ENCODE measurements at places on chromosomes 16 and 17.
A peak's percentile ranks its signal among the peaks of the same experiment; 100 is the strongest.

- DNase-seq, result no peak
These were observed at the start of gene CHRNB1 for GRCh38 chr17:7444682-7445618. Gene CHRNB1, plus strand, starts transcription at chr17:7445061. Its CDS starts 67 bp downstream, at chr17:7445128.

GRCh38 chr16:12366313-12366712 lies 389.8 kb downstream of the SNX29 start:
- DNase-seq, result no peak

GRCh38 chr16:67260426-67261063 lies 11.8 kb downstream of the SLC9A5 start:
- peak; percentile 27 for DNase-seq

DNA sequence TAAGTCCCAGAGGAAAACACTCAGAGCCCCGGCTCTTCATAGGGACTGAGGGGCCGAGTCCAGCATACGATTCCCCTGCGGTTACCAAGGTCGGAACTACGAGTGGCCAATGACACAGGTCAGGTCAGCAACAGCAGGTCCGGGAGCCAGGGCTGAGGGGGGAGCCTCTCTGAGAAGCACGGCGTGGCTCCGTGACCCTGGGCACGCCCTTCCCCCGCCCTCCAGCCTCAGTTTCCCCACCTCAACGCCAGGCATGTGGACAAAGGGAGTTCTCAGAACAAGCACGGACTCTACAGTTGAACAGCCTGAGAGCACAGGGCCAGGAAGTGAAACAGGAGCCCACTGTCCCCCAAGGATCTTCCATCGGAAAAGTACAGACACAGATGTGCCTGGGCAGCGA lies 25.6 kb downstream of the TPSD1 start:
- no peak for DNase-seq

DNA sequence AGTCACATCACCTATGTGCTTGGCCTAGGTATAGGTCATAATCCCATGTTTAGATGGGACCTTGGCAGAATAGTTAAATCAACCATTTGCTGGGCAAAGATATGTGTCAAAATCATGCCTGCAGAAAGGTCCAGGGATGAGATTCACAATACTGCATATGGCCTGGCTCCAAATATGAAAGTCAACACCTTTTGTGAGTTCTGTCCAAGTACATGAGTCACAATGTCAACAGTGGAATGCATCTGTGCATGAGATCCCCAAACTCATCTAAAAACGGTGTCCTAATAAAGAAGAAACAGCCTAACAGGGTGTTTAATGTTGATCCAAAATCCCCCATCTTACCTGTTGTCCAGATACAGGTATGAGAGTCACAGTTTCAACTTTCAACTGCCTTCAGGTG lies 1847.5 kb downstream of the TP53TG3F start:
- DNase-seq, result no peak

DNA sequence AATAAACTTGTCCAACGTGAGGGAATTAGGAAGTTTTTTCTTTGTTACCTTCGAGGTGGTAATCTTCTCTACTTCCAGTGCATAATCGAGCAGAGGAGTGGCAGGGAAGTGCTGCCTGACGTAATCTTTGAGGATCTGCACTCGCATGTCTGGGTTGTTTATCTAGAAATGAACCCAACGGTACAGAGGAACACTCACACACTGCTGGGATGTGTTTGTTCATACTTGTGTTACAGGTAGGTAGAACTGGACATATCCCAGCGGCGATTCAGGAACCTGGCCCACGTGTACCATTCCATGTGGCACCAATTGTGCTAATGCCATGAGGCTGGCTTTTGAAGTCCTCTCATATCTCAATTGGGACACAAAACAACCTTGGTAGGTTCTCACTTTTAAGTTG lies 4.2 kb upstream of the KLHL11 start:
- no peak for DNase-seq

DNA sequence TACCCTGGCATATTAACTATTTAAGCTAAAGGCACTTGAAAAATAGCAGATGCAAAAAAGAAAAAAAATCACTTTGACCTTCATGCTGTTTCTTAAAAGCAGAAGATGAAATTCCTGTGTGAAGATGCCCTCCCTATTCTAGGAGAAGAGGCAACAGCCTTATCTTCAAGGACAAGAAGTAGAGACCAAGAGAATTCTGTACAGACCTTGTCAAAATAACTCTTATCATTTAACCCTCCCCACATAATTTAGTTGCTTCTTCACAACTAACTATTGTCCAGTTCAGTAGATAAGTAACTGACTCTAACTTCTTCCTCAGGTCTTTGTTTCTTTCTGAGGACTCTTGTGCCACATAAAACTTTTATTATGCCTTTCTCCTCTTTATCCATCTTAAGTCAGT lies 72.0 kb upstream of the MARCHF10 start:
- DNase-seq, result no peak

DNA sequence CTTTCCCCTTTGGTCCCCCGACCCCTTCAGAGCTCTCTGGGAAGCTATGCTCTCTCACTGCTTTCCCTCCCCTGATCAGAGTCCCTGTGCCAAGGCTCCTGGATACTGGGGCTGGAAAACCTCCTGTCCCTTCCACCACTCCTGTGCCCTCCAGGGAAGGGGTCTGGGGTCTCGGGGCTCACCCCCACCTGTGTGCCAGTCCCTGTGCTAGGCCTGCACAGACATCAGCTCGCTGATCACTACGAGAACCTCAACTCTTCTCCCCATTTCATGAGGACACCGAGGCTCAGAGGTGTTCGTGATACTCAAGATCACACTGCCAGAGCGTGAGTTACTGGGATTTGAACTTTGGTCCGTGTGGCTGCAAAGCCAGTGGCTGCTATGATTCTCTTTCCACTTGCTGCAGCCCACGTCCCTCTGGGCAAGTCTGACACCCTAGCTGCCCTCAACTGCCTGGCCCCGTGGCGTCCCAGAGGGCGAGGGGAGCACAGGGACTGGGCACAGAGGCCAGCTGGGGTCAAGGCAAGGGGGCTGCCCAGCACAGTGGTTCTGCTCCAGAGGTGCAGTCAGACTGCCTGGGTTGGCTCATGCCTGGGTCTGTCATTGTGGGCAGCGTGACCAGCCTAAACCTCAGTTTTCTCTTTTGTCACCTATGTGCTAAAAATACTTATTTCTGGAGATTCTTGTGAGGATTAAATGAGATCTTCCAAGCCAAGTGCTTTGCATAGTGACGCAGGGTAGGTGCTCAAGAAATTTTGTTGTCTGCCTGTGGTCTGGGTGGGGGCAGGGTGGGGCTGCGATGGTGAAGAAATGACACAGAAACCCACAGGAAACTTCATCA lies 43.8 kb upstream of the TOB1 start:
- DNase-seq, result no peak

DNA sequence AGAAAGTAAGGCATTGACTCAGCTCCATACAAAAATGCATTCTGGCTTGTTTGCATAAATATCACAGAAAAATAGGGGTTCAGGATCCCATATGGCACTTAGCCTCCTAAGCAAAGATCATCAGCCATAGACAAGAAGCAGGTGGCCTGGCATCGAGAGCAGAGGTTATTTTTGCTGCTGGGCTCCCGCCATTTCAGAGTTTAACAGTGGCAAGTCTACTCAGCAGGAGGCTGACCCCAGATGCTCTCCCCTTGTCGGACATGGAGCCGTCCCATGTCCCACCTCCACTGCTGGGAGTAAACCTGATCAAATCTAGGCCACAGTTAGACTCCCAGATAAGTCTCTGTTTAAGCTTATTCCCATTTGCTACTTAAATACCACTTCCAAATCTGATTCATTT lies 269.1 kb downstream of the FTO start:
- no peak for DNase-seq

DNA sequence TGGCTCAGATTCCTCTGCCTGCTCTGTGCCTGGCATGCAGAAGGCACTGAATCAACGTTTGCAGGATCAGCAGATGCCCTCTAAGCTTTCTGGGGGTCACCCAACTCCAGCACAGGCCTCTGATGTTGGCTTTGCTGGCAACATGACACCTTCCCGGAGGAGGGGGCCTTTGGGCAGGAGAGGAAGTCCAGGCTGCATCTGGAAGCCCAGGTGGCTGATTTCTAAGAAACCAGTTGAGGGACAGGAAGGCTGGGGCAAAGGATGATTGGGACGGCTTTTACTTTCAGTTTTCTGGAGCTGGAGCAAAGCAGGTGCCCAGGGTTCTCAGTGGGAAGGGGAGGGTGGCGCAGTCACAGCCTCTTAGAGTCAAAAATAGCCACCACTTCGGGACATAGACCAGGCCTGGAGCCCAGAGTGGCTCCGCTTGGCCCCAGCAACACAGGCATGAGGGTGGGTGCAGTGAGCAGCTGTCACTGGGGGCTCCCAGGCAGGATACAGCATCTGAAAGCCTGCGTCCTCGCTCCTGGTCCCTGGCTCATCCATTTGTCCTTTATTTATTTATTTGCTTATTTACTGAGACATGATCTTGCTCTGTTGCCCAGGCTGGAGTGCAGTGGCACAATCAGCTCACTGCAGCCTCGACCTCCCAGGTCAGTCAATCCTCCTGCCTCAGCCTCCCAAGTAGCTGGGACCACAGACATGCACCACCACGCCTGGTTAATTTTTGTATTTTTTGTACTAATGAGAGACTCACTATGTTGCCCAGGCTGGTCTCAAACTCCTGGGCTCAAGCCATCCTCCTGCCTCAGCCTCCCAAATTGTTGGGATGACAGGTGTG lies 15.1 kb downstream of the SOCS1 start:
- no peak for DNase-seq

DNA sequence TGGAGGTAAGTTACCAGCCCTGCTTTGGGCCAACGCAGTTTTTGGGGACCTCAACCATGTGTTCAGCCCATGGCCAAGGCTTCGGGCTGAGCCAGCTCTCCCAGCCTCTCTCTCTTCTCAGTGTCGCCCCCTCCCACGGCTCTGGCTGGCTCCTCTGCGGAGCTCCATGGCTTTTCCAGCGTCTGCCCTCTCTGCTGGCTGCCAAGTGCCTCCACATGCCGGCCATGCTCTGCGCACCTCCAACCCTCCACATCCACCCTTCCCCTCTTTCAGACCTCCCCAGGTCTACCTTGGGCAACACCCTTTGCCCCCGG lies 23.2 kb downstream of the COTL1 start:
- no peak for DNase-seq

DNA sequence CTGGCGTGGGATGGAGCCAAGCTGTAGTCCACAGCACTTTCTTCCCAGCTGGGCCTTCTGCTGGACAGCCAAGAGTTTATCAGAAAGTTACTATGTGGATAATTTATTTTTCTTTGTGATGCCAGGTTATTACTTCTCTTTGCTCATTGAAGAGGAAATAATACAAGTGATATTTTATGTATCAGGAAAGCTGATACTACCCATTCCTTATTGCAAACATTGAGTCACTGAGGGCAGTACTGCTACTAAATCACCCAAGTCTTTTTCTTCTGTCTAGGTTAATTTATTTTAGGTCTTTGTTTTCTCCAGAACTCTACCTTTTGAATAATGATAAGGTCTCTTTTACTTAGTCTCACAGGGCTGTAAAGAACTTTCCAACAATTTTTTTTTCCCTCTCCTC lies 8.3 kb downstream of the NUP93 start:
- no peak for DNase-seq

GRCh38 chr16:28261942-28262341 lies 30.4 kb upstream of the SBK1 start:
- no peak for DNase-seq

DNA sequence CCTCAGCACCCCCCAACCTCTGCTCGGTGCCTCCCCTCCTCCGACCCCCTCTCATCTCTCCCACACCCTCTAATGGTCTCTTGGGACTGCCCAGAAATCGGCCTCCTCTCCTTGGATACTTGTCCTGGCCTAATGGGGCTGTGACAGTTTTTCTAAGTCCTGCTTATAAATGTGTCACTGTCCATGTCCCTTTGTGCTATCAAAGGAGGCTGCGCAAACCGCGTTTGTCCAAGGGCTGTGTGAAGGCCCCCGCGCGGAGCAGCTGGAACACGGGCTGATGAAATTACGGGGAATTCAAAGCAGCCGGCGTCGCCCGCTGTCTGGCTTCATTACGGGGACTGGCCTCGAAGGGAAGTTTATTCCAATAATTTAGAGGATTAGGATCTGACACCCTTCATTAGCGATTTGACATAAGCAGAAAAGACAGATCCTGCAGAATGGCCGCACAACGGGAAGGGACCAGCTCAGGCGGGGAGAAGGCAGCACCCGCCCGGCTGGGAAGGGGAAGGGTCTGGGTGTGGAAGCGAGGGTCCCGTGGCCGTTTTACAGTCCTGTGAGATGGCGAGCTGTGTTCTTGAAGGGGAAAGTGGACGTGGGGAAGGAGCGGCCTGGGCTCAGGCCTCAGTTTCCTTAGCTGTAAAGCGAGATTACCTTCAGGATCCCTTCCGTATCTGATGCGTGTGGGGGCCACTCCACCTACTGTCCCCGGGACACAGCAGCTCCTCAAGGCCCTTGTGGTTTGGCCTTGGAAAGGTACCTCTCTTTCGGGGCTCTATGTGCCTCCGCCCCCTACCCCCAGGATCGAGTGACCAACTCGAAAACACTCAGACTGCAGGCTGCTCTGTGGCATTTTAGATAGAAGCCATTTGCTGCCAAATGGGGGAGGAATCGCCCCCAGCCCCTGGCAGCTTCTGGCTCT lies 1.6 kb upstream of the WFIKKN2 start:
- DNase-seq, result no peak

GRCh38 chr17:542943-543342 lies 171.7 kb downstream of the VPS53 start:
- no peak for DNase-seq

- DNase-seq, result no peak
These were observed 14.4 kb upstream of the TIMP2 start for GRCh38 chr17:78939615-78940014.

DNA sequence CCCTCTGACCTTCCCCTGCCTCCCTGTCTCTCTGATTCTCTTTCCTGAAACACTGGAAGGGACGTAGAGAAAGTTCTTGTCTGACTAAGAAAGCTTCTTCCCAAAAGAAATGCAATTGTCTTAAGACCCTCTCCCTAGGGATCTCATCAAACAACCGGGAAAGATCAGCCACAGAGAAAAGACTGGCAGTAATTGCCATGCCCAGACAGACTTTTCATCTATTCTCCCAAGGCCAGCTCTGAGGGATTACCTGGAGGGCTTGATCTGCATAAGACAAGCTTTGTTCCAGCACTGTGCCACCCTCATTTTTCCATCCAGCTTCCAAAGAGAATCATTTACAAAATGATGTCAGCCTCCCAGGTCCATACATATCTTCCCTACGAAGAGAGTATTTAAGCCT lies 38.8 kb upstream of the HS3ST3A1 start:
- no peak for DNase-seq

DNA sequence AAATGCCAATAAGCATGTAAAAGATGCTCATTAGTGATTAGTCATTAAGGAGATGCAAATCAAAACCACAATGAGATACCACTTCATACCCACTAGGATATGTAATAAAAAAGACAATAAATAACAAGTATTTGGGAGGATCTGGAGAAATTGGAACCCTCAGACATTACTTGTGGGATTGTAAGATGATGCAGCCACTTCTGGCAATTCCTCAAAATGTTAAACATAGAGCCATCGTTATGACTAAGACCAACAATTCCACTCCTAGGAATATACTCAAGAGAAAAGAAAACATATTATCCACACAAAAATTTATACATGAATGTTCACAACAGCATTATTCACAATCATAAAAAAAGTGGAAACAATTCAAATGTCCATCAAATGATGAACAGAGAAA lies 336.2 kb upstream of the PMFBP1 start:
- no peak for DNase-seq

GRCh38 chr16:58883131-58883530 lies 149.0 kb upstream of the GOT2 start:
- no peak for DNase-seq

GRCh38 chr17:81285179-81285878 lies 9.8 kb downstream of the SLC38A10 start:
- peak; percentile 73 for DNase-seq

- DNase-seq, result no peak
These were observed 256.1 kb downstream of the CDH8 start for GRCh38 chr16:61780161-61780560.
